ENCODE measurements at places on chromosomes 5 and 9. TPM values are rescaled to one million over a fixed set of nuclear protein-coding genes. Genes with fewer than 3 reads are reported as not detected.

GRCh38 chr9:12906646-12907045 is 131.8 kb downstream of the LURAP1L start:
- DNase-seq: no peak

- no peak for DNase-seq
Observed at GRCh38 chr5:180910735-180911134, 11.8 kb downstream of the BTNL8 start.

GRCh38 chr9:124130277-124131075 is 118.9 kb downstream of the LHX2 start:
- DNase-seq: no peak

GABRP gene
- not detected for total RNA-seq

PTGES gene
- total RNA-seq: 30.9 TPM

- no peak for DNase-seq
Observed at GRCh38 chr9:81979196-81979595, 9.4 kb upstream of the SPATA31D1 start.

- DNase-seq: no peak
Observed at GRCh38 chr5:145226726-145227125, 608.4 kb downstream of the PRELID2 start.

GRCh38 chr9:7366121-7366520 is 433.5 kb downstream of the DMAC1 start:
- DNase-seq: peak; percentile 27

MLLT3 gene
- total RNA-seq: 19.8 TPM

DNA sequence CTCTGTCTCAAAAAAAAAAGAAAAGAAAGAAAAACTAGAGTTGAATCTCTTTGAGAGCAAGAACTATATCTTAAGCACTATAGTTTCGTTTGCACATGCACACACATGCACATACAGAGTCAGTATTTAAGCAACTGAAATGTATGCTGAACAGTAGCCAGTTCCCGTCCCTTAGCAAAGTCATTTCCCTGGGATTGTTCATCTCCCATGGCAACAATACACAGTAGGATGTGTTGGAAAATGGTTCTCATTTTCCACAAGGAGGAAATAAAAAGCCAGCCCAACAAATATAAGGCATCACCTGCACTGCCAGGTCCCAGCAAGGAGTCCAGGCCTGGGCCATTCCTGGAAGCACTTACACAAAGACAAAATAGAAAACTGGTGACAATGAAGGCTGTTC is 4.2 kb upstream of the ZNF346 start:
- DNase-seq: no peak

GRCh38 chr5:102583276-102584124 is 84.7 kb upstream of the SLCO6A1 start:
- peak; percentile 56 for DNase-seq

DNA sequence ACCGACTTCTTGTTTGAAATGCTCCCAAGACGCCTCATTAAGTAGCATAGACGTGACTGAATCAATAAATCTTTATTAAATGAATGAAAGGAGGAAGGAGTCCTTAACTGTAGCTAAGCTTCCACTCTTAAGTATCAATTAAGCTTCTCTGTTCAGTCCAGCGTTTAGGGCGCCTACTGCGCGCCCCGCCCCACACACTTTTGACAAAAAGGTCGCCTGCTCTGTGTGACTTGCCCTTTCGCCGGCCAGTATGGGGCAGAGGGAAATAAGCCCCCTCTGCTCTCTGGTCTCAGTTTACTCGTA is 662 bp upstream of the DOLPP1 start:
- no peak for DNase-seq

- no peak for DNase-seq
Observed at GRCh38 chr5:54291498-54291897, 18.9 kb downstream of the ARL15 start.

- DNase-seq: peak; percentile 46
Observed at GRCh38 chr5:150000990-150001659, 586 bp downstream of the HMGXB3 start.

SPINK4 gene
- total RNA-seq: not detected

CFAP157 gene
- total RNA-seq: 0.09 TPM

GRCh38 chr9:7970681-7971330 is 171.2 kb upstream of the DMAC1 start:
- DNase-seq: peak; percentile 57

DNA sequence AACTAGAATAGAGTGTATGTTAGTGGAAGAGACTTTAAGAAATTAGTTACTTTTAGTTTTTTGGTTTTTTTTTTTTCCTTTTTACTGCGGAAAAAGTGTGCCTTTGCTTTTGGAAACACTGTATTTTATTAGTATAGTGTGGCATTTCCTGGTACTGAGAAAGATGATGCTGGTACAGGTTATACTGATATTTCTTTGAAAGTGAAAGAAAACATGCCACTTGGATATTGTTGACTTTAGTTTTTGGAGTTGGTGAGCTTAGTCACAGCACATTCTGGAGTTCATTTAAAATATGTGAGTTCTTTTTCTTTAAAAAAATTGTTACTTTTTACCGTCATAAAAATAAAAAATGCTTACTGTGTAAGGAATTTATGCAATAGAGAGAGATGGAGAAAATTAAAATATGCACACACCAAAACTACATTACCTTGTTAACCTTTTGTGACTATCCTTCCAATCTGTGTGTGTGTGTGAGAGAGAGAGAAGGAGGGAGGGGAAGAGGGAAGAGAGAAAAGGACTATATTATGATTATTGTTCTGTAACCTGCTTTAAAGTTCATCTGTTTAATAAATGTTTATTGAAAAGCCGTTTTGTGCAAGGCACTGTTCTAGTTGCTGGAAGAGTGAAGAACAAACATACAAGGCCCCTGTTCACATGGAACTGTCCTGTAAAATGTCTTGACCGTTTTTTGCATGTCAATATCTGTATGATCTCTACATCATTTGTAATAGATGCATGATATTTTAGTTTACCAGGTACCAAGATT is 1.9 kb downstream of the UGCG start:
- DNase-seq: peak; percentile 56

GRCh38 chr9:71098801-71099200 is 22.6 kb downstream of the TRPM3 start:
- DNase-seq: no peak

- DNase-seq: no peak
Observed at GRCh38 chr5:15260356-15261268, 239.4 kb upstream of the FBXL7 start.

DNA sequence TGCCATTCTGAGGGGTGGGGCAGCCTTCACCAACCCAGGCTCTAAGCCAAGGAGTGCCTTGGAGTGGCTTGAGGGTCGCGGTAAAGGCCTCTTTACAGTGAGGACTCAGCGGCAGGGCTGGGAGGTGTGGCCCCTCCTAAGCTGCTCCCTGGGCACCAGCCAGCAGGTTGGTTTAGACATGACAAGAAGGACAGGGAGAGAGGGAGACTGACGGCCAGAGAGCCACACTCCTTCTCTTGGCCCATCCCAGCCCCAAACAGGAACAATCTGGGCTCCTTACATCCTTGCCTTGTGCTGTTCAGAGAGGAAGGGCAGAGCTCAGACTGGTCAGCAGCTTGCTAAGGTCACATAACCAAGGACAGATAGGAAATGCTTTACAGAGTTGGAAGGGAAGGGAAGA is 94.5 kb downstream of the LMX1B start:
- no peak for DNase-seq

GRCh38 chr5:129718471-129719090 is 29.3 kb upstream of the MINAR2 start:
- peak; percentile 10 for DNase-seq

LCN15 gene
- not detected for total RNA-seq

WNT8A gene
- total RNA-seq: not detected

FAM240B gene
- not detected for total RNA-seq

GRCh38 chr5:73446631-73447529 is 1.7 kb downstream of the FOXD1 start:
- no peak for DNase-seq

SKP2 gene
- 36.3 TPM for total RNA-seq

GRCh38 chr9:37229882-37230482 is 109.6 kb downstream of the ZCCHC7 start:
- no peak for DNase-seq

DIPK1B gene
- total RNA-seq: 0.98 TPM

ADCY2 gene
- total RNA-seq: under 0.01 TPM

CEP72 gene
- total RNA-seq: 1.6 TPM

TCOF1 gene
- total RNA-seq: 23.1 TPM

INPP5E gene
- 12.5 TPM for total RNA-seq

- DNase-seq: no peak
Observed at GRCh38 chr5:146307796-146308195, 30.8 kb upstream of the POU4F3 start.

DNA sequence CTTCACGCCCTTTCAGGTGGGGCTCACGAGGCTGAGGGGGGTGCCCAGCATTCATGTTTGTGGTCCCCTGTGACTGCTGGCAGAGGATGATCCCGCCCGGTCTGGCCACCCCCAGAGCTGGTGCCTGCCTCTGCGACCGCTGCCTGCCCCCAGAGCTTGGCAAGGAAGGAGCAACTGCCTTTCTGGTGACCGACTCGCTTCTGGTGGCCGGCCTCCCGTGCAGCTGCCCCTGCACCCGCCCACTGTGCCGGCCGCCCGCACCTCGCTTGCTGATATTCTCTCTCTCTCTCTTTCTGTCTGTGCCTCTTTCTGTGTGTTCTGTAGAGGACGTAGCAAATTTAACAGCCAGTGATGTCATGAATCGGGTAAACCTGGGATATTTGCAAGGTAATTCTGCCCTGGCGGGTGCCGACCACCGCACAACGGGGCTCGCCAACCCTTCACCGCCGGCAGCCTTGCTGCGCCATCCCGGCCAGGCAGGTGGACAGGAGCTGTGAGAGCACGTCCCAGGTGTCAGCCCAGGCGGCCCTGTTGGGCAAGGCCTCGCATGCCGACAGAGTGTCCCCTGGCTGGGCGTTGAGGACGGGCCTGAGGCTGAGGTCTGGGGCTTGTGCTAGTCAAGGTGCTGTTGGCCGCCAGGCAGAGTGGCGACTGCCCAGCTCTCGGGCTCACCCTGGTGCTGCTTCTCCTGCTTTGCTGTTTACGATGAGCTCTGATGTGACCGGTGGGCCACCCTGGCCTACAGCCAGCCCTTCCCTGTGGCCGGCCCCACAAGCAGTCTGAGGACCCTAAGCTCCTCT is 86.0 kb downstream of the KCNT1 start:
- no peak for DNase-seq

DNA sequence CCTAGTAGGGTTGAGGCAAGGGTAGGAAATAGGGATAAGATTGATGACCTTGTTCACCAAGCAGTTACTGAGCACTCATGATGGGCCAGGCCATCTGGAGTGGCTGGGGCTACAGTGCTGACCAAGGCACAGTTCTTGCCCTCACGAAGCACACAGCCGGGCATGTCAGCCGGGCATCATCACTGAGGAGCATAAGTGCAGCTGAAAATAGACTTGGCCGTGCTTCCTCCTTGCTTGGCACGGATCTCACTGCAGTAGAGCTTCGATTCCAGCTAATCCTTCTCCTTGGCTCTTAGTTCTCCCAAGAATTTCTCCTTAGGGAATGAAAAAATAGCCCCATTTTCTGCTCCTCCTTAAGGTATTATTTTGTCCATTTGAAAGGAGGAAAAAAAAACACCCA is 116.6 kb downstream of the NMUR2 start:
- no peak for DNase-seq

- DNase-seq: peak; percentile 83
Observed at GRCh38 chr5:89930591-89931392, 478.8 kb downstream of the CETN3 start.

CMYA5 gene
- 1.7 TPM for total RNA-seq

GRCh38 chr5:150303660-150304386 is 1.1 kb upstream of the ARSI start:
- peak; percentile 55 for DNase-seq

ELOVL7 gene
- total RNA-seq: not detected

CTXN3 gene
- not detected for total RNA-seq

GRCh38 chr5:140322751-140323731 is 20.1 kb upstream of the PFDN1 start:
- DNase-seq: peak; percentile 90

- no peak for DNase-seq
Observed at GRCh38 chr5:52950686-52951085, 38.5 kb upstream of the ITGA2 start.

DNA sequence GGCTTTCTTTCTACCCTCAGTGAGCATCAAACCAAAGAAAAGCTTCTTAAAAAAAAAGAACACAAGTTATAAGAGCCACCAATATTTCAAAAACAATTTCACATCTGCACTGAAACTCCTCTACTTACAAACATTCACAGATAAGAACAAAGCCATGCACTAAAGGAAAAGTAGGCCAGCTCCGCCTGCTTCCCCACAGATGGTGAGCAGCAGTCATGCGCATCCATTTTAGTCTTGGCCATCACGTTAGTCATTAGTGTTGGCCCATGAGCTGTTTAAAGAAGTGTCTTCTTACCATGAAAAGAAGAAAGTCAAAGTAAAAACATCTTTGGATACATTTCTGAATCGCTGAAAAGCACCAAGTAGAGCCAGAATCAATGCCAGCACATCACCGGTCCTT is 40.0 kb upstream of the SMIM23 start:
- peak; percentile 13 for DNase-seq

NUTM2F gene
- total RNA-seq: not detected

DNA sequence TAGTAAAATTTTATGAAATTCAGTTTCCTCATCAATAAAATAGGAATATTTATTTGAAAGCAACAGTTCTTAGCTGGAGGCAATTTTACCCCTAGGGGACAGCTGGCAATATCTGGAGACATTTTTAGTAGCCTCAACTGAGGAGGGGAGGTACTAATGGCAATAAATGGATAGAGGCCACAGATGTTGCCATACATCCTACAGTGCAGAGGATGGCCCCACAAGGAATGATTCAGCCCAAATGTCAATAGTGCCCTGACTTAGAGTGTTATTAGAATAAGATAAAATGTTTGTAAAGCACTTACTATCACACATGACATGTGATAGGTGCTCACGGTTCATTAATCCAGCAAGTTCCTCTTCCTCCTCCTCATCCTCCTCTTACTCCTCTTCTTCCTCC is 293.6 kb downstream of the KCTD16 start:
- no peak for DNase-seq

DNA sequence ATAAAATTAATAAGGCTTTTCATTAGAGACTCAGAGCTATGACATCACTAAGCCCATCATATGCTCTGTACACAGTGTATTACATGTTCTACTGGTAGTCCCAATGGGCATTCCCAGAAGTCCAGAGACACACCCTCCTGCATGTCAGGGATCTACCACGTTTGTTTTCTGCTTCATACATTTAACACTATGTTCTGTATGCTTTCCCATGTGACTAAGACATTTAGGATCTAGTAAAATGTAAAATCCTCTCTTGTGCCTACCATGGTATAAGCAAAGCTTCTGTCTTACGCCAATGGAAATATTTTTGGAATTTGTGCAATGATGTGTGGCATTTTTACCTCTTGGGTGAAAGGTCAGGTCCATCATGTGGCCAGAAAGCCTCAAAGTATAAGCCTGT is 192.4 kb downstream of the ADAMTSL1 start:
- peak; percentile 47 for DNase-seq
